Dermis blood vessel endothelial cell (primary cell): ENCODE measurements at places on chromosomes 6 and 20. TPM values are rescaled to one million over a fixed set of nuclear protein-coding genes. Genes with fewer than 3 reads are reported as not detected.

PSORS1C1 gene
- 0.17 and 4.7 TPM in 2 replicates for total RNA-seq

KIF6 gene
- 0.19 TPM in 1 of 2 replicates, not detected in the other for total RNA-seq

ZNF831 gene
- total RNA-seq: under 0.01 and 0.09 TPM in 2 replicates

C6orf15 gene
- 0.14 TPM in 1 of 2 replicates, not detected in the other for total RNA-seq

- DNase-seq: no peak
Measured at GRCh38 chr20:44051661-44052000, 135.4 kb downstream of the JPH2 start.

GRCh38 chr6:13396241-13396792 lies 68.0 kb upstream of the TBC1D7 start:
- DNase-seq: no peak
